NK-92 treated with Interleukin-12 subunit alpha and Interleukin-12 subunit beta, amount 100 ng/mL, for 24 hours (cell line): ENCODE measurements at places on chromosomes 1 and 21.
A peak's percentile ranks its signal among the peaks of the same experiment; 100 is the strongest.

GRCh38 chr1:184513966-184514365, 127.1 kb downstream of the C1orf21 start:
- no peak for DNase-seq

DNA sequence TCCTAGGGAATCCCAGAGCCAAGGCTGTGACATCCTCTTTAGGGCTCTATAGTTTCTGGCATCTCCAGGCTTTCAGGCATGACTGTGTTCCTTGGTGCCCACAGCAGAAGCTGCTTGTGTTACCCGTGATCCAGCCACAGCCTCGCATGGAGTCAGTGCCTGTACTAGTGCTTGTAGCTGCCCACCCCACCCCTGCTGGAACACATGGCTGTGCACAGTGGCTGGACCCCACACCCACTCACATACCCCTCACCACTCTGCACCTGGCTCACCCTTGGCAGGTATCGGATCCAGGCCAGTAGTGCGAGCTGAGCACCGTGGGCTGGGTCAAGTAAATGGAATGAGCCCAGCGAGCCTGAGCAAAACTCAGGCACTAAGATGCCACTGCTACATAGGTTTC, 934.7 kb upstream of the PRMT6 start:
- no peak for DNase-seq

- DNase-seq, result no peak
Observed at GRCh38 chr1:105544475-105544874, 1512.0 kb upstream of the PRMT6 start.

- DNase-seq, result no peak
Observed at GRCh38 chr1:31802190-31803150, 13.4 kb downstream of the SPOCD1 start.

DNA sequence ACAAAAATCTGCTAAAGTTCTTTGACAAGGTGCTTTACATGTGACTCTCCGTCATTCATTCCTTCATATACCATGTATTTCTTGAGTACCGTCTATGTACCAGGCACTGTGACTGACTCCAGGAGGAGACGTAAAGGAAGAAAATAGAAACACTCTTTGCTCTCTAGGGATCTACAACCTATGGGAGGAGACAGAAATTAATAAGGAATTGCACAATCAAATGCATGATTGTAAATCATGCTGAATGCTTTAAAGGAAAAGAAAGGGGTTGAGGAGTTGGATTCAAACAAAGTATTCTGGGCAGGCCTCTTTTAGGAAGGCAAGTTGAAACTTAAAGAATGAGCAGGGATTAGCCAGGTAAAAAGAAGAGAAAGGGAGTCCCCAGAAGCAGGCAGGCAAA, 239.1 kb upstream of the FGGY start:
- no peak for DNase-seq

DNA sequence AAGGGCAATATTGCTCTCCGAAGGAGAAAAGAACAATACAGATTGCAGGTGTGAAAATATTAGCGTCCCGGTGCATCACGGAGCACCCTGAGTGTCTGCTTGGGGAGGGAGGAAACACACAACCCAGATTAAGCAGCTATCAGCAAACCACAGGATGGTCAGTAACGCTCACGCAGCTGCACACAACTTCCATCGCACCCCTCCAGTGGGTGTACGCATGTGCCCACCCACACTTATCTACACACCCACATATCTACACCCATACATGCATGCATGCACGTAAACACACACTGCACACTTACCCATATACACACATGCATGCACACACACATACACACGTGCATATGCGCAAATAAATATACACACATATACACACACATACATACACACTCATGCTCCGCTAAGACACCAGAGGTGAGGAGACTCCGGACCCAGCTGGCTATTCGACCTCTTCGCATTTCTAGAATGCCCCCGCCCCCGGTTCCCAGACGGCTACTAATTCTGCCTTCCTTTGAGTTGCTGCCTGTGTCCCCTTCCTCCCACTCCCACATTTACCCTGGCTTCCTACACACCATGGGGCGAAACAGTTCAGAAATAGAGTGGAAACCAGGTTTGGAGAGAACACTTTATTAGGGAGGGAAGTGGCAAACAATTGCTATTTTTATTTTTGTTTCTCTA, 26.2 kb downstream of the ITPKB start:
- no peak for DNase-seq

DNA sequence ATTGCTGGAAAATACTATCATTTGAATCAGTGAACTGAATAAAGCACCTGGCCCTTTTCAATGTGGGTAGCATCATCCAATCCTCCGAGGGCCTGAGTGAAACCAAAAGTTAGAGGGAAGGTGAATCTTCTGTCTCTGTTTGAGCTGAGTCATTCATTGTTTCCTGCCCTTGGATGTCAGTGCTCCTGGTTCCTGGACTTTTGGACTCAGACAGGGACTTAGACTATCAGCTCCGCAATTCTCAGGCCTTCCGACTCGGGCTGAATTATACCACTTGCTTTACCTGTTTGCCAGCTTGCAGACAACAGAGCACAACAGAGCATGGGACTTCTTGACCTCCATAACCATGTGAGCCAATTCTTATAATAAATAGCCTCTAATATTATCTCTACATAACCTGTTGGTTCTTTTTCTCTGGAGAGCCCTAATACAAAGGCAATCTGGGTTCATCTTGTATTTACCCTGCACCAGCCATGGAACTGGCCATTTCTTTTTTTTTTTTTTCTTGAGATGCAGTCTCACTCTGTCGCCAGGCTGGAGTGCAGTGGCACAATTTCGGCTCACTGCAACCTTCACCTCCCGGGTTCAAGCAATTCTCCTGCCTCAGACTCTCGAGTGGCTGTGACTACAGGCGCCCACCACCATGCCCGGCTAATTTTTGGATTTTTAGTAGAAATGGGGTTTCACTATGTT, 19.2 kb upstream of the VASH2 start:
- DNase-seq, result no peak

DNA sequence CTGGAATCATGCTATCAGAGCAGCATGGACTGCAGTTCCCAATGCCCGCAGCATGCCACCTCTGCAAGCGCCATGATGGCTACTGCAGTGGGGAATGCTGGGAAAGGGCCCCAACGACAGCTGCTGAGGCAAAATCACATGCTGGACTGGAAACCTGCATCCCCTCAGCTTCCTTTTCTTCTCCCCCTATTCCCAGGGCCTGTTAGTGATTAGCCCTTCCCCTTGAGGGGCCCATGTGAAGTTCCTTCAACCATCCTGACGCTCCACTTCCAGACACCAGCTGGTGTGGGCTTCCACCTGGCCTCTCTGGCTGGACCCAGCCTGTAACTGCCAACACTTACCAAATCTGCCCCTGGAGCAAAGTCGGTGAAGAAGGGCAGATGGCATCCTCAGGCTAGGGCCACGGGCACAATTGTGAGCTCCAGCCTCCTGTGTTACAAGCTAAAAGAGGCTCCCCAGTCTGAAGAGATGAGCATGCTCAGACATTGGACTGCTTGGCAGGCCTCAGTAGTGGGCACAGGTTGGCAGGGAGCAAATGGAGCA, 22.1 kb upstream of the SDC3 start:
- DNase-seq, result no peak

GRCh38 chr1:150168960-150169601, 19.4 kb downstream of the PLEKHO1 start:
- peak; percentile 53 for DNase-seq

GRCh38 chr1:24934310-24935195, 4.5 kb upstream of the RUNX3 start:
- no peak for DNase-seq
